Stimulated activated CD8-positive, alpha-beta memory T cell treated with anti-CD3 and anti-CD28 coated beads, Interleukin-7, amount 100 ng/mL, for 48 hours (primary cell): ENCODE measurements at places on chromosomes 5 and 9.

- DNase-seq, result no peak
Measured at GRCh38 chr5:156498226-156498980, 171.4 kb downstream of the SGCD start.

DNA sequence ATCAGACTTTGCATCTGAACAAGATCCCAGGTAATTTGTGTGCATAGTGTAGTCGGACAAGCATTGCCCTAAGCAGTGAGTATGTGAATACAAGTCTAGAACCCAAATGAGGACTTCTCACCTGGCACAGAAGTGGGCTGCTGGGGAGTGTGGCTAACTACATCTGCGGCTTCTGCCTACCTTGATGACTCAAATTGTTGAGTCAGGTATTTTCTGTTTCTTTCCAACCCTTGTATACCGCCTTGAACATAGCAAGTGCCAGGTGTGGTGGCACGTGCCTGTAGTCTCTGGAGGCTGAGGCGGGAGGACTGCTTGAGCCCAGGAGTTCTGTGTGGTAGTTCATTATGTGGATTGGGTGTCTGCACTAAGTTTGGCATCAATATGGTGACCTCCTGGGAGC is 7.9 kb upstream of the JADE2 start:
- no peak for DNase-seq

DNA sequence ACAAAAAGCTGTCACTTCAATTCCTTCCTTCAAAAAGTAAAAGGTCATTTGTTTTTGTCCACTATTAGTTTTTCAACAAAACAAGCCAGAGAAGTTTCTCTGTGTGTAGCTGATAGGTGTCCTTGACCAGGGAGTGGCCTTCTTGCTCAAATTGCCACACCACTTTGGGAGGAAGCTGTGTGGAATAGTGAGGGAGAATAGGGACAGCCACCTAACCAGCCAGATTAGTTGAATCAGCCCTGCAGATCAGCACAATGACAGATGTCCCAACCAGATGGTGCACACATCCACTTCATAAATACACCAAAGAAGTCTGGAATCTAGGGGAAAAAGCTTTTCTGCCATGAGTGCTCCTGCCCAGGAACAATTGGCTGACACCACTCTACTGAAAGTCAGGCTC is 37.2 kb downstream of the NREP start:
- DNase-seq, result no peak

GRCh38 chr5:61409568-61409967 is 77.5 kb downstream of the ZSWIM6 start:
- DNase-seq, result no peak

DNA sequence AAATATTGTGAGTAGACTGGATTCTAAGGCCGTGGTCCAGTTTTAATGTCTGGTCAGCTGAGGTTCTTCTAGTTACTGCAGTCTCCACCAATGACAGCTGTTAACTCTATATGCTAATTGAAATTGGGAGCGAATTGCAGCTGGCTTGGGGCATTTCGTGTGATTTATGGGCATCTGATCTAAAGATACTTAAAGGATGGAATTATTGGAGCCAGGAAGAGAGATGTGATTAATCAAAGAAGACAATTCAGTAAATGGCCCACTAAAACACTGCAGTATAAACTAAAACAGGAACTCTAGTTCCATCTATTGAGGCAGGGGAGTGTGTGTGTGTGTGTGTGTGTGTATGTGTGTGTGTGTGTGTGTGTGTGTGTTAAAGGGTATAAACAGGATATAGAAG is 157.5 kb upstream of the IQGAP2 start:
- no peak for DNase-seq

- no peak for DNase-seq
Measured at GRCh38 chr9:4341554-4341953, 41.7 kb upstream of the GLIS3 start.

DNA sequence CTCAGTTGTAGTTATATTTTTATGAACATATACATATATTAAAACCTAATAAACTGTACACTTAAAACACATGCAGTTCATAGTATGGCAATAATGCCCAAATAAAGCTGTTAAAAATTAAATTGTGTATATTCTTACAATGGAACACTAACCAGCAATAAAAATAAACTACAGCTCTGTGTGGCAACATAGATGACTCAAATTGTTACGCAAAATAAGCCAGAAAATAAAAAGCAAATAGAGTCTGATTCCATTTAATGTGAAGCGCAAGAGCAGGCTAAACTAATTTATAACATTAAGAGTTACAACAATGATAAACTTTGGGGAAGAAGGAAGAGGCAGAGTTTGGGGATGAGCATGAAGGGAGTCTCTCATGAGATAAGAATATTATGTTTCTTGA is 597.3 kb downstream of the TLE1 start:
- no peak for DNase-seq

DNA sequence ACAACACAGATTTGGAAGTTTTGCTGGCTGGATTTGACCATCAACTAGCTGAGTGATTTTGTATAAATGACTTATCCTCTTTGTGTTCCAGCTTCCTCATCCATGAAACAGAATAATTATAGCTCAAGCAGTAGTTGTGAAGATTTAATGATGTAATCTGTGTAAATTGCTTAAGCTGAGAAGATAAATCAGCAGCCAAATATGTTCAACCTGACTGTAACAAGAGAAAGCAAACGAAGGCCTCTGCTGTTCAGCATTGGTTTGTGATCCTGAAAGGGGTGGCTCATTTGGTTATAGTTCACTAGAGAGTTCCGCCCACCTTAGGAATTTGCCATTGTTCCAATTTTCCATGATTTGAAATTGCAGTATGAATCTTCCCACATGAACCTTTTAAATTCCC is 75.7 kb upstream of the CCDC112 start:
- no peak for DNase-seq

DNA sequence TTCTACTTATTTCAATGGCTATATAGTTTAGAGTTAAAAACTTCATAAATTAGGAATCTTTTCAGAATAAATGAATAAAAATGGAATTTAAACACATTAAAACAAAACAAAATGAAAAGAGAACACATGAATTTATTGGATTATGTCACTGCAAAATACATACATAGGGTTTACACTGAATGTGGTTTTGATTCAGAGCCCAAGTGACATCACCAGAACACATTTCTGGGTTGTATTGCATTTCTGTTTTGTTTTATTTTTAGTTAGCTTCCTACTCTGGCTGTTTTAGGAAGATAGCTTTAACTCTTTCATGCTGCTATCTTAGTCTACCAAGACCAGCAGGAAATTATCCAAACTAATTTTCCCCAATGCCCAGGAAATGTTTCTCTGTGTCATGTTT is 1935.0 kb downstream of the EFNA5 start:
- no peak for DNase-seq

- no peak for DNase-seq
Measured at GRCh38 chr5:7393921-7394799, 1.8 kb upstream of the ADCY2 start.

- DNase-seq, result no peak
Measured at GRCh38 chr5:83377131-83377865, 94.2 kb upstream of the VCAN start.

GRCh38 chr5:13993926-13994325 is 49.4 kb upstream of the DNAH5 start:
- no peak for DNase-seq

- DNase-seq, result no peak
Measured at GRCh38 chr5:139108063-139108824, 89.9 kb downstream of the SIL1 start.

- no peak for DNase-seq
Measured at GRCh38 chr5:147809830-147810666, 21.4 kb downstream of the SPINK1 start.

DNA sequence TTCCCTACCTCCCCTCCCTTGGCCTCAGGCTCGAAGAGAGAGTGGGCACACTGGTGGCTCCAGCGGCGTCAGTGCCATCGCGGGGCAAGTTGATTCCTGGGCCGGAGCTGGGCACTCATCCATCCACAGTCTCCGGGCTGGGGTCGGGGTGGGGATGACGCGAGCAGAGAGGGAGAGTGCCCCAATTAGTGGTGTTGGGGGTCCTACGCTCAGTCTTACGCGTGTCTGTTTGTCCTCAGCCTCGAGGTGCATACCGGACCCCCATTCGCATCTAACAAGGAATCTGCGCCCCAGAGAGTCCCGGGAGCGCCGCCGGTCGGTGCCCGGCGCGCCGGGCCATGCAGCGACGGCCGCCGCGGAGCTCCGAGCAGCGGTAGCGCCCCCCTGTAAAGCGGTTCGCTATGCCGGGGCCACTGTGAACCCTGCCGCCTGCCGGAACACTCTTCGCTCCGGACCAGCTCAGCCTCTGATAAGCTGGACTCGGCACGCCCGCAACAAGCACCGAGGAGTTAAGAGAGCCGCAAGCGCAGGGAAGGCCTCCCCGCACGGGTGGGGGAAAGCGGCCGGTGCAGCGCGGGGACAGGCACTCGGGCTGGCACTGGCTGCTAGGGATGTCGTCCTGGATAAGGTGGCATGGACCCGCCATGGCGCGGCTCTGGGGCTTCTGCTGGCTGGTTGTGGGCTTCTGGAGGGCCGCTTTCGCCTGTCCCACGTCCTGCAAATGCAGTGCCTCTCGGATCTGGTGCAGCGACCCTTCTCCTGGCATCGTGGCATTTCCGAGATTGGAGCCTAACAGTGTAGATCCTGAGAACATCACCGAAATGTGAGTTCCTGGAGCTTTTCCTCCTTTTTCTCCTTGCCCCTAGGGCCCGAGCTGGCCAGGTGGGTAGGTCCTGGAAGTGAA is 861 bp downstream of the NTRK2 start:
- DNase-seq, result no peak

DNA sequence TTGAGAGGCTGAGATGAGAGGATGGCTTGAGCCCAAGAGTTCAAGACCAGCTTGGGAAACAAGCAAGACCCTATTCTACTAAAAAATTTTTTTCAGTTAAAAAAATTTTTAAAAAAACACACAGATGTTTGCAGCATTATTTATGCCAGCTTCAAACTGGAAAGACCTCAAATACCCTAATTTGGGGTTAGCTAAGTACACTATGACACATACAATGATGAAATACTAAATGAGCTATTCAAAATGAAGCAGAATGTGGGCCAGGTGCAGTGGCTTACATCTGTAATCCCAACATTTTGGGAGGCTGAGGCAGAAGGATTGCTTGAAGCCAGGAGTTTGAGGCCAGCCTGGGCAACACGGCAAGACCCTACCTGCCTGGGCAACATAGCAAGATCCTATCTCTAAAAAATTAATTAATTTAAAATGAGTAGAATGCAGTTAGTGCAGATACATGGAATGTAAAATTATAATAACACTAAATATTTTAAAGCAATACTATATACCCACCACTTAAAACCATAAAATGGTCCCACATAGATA is 44.9 kb downstream of the LHFPL2 start:
- DNase-seq, result no peak

DNA sequence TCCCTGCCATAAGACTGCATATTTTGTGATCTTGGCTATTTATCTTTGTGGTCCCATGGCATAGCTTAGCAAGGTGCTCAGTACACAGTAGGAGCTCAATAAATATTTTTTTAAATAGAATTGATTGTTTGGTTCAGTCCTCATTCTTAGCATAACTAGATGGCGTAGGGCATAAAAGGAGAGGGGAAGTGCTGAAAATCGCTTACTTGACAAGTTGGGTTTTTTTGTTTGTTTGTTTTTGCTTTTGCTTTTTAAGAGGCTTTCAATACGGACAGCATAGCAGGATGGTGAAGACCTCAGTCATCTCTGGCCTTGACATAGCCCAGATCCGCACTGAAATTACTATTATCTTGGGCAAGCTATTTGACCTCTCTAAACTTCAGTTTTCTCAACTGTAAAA is 86.6 kb upstream of the RANBP3L start:
- no peak for DNase-seq

GRCh38 chr5:67997892-67998457 is 217.6 kb upstream of the PIK3R1 start:
- no peak for DNase-seq

GRCh38 chr9:112009656-112010055 is 113.0 kb downstream of the UGCG start:
- no peak for DNase-seq

GRCh38 chr9:6330958-6331634 is 2.9 kb downstream of the TPD52L3 start:
- DNase-seq, result no peak

DNA sequence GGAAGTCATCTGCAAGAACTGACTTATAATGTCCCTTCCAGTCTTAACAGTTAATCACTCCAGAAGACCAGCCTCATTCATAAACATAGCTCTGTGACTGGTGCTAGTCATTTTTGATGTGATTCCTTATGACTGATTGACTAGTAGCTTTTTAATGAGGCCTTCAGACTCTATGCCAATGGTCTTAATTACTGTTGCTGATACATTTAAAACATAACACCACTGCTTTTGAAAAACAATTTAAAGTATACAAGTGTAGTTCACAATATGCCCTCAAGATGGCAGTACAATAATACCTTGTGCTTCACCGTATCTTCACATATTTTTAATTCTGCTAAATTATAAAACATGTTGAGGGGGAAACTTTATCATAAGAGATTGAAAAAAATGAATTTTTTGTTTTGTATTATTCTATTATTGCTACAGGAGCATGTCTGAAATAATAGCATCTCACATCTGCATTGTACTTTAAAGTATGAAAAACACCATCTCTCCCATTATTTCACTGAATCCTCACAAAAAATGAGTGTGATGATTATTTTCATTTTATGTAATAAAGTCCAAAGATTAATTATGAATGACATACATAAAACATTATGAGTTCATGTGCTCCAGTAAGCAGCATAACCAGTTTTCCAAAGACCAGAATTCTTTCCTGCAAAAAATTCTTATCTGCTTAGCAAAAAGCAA is 55.2 kb upstream of the SHISAL2B start:
- no peak for DNase-seq

DNA sequence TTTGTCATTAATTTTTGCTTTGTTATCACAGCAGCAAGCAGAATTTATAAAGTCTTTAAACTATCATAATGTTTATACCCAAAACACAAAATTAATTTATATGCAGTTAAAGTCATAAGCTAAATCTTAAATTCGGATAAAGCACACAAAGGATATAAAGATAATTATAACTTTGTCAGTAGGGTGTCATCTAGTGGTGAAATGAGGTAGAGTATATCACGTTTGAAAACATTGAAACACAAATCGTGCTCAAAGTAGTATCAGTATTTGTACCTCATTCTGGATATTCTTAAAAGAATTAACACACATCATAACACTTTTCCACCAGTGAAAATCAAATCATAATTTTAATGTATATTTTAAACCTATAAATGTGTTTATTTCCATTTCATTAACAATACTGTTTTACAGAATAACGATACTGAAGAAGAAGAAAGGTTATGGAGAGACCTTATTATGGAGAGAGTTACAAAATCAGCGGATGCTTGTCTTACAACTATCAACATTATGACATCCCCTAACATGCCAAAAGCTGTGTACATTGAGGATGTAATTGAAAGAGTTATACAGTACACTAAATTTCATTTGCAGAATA is 129.5 kb downstream of the NIPBL start:
- DNase-seq, result no peak

DNA sequence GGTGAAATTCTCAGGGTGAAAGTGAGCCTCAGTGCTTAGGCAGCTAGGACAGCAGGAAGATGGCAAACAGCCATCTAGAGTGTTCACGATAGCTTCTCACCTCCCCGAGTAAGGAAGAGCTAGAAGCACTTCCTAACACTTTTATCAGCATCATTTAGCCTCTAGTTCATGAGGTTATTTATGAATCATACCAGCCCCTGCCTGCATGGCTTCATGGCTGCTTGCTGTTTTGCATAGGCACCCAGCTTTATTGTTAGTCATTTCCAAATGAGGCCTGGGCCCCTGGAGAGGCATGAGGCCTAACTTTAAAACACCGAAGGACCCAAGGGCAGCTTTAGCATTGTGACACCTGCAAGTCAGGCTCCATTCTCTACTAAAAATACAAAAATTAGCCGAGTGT is 134.9 kb upstream of the PANK3 start:
- DNase-seq, result no peak
